ENCODE measurements at places on chromosomes 11 and 22. TPM values are rescaled to one million over a fixed set of nuclear protein-coding genes. Genes with fewer than 3 reads are reported as not detected.

DNA sequence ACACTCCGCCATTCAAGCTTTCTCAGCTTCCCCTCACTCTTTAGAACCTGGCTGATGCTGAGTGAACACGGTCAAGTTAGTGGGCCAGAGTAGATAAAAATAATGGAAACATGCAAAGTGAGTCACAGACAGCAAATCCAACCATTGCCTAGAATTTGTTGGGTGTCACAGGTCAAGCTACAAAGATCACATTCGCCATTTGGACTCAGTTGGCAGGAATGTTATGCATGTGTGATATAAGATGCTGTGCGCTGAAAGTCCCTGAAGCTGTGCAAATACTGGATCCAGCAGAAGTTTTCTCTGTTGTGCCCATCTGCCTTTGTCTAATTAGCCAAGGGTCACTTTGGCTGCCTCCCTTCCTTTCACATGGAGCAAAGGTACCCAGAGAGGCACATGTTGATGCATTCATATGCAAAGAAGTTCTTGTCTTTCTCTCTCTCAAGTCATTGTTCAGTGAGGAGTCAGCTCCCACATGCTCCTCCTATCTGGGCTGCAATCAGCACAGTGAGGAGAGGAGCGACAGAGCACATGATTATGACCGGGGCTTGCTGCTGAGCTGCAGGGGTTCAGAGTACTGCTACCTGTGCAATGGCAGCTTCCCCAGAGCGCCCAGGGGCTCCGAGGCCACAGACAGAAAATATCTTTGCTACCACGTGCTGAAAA, 39.7 kb downstream of the FLI1 start:
- no peak for DNase-seq

GRCh38 chr11:20026629-20027555, 133.4 kb downstream of the DBX1 start:
- no peak for DNase-seq

CELSR1 gene
- polyA plus RNA-seq = 4.4 TPM

DNA sequence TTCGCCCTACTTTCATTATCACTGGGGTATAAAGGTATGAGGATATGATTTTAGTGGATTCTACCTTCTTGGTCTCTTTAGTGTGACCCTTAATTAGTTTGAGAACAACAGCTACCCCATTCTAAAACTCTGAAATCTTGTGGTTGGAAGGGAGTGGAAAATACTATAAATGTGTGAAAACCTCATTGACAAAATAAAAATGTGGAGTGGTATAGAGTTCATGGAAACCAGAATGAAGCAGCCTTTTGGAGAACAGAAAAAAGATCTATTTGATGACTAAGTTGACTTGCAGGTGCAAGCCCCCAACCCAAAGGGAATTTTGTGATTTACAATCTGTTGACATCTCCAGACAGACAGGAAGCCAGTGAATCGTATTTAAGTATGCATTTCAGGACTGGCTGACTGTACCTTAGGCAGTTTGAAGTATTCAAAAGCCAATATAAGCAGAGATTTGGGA, 75.8 kb downstream of the GAS2 start:
- DNase-seq = no peak

CABP7 gene
- 0.14 TPM for polyA plus RNA-seq

DNA sequence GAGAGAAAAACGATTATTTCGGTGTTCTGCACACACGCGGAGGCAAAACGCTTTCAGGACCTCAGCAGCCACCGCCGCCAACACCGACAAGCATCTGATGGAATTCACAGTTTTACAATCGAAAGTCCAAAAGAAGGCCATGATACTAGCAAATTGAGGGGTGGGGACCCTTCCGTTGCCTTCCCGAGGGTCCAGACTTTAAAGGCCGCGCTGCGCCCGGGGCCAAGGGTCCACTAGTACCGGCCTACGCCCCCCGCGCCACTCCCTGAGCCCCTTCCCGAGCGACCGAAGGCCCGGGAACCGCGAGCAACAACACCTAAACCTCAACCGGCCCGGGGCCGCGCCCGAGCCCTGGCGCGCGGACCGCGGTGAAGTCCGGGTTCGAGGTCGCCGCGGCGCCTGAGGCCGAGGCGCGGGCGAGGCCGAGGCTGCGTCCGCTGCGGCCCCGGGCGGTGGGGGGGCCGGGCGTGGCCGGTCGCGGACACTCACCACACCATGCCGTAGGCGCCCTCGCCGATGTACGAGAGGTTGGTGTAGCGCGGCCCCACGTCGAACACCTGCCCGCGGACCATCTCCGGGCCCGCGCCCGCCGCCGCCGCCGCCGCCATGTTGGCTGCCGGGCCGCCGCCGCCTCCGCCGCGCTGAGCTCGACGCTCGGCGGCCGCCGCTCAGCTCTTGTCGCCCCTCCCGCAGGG, 465 bp downstream of the MAPK1 start:
- DNase-seq = peak; percentile 6

- DNase-seq = no peak
These were observed 18.7 kb downstream of the RCN1 start for GRCh38 chr11:32109592-32109991.

RFPL2 gene
- polyA plus RNA-seq = 0.20 TPM

IL17REL gene
- polyA plus RNA-seq = 0.04 TPM

APOA5 gene
- not detected for polyA plus RNA-seq

DNA sequence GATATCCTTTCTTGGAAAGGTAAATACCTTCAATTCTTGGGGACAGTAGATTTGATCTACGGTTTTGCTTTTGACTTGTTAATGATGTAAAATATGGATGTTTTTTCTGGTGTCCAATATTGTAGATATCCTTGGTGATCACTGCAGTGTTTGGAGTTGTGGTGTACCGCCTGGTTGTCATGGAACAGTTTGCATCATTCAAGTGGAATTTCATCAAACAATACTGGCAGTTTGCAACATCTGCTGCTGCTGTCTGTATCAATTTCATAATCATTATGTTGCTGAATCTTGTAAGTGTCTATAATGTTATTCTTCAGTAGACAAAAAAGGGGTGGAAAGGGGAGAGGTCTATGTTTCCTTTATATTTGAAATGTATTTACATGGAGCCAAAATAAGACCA, 27.4 kb upstream of the MUC15 start:
- DNase-seq = no peak

DNA sequence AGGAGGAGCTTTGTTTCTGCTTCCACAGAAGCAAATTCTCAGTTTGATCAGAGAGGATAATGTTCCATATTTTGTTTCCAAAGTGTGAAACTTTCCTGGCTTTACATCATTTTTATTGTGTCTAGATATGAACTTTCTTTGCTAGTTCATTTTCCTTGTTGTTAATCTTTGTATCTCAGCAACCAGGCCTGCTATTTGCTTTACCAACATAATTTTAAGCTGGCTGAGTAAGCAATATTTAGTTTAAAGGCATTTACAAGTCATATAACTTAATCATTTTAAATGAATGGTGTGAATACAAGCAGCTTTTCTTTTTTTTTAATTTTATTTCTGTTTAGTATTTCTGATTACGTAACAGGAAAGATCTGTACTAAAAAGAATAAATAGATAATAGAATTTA, 15.2 kb downstream of the NUCB2 start:
- no peak for DNase-seq

DNA sequence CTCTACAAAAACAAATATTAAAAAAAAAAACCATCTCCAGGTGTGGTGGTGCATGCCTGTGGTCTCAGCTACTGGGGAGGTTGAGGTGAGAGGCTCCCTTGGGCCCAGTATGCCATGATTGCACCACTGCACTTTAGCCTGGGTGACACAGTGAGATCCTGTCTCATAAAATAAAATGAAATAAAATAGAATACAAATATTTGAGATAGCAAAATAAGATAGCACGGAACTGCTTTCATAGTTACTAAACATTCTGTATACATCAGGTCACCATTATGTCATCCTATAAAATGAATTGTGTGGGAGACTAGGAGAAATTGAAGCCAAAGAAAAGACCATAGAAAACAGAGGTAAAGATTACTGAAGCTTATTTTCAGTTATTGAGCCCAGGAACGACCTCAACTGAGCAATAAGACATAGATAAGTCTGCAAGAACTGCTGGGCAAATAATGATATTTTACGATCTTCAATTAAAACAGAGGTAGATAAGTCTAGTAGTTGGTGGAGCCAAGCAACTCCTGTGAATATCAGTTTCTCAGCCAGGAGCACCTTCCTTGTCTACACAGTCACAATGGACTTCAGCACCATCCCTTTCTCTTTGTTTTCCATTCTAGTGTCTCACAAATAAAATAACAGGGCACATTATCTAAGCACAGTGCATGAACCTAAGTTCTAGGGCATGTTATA, 9.9 kb downstream of the OR5M11 start:
- DNase-seq = no peak

DNA sequence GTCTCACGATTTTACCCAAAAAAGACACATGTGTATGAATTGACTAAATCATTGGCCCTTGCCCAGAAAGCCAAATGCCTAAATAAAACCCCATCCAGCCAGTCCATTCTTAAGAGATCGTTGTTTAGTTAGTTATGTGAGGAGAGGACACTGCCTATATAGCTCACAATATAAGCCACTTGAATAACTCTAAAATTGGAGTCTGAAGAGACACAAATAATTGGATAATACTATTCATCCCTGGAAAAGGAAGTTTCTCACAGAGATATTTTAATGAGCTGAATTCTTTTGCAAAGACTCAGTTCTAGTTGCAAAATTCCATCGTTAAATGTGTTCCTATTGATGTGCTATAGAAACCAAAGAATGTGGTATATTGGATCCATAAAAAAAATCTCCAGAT, 176.7 kb downstream of the SOX6 start:
- DNase-seq = no peak

GRCh38 chr11:43419460-43419859, 60.7 kb downstream of the TTC17 start:
- DNase-seq = peak; percentile 5

- no peak for DNase-seq
These were observed 515.5 kb upstream of the ANO3 start for GRCh38 chr11:25816411-25816810.

GRCh38 chr11:6755303-6755952, 16.3 kb downstream of the OR2AG2 start:
- no peak for DNase-seq

OR4B1 gene
- not detected for polyA plus RNA-seq

DNA sequence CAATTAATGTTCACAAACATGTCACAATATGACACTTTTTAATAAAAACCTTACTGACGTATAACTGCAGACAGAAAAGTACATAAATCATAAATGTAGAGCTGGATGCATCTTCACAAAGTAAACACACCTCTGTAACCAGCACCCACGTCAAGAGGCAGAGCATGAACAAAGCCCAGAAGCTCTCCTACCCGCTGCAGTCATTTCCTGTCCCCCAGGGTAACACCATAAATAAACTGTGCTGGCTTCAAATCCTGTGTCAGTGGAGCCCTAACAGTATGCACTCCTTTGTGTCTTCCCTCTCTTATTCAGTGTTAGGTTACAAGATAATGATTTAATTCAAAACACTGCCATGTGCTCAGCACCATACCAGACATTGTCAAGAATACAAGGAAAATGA, 5.7 kb downstream of the SYT13 start:
- DNase-seq = no peak

LRRN4CL gene
- polyA plus RNA-seq = 9.5 TPM

DNA sequence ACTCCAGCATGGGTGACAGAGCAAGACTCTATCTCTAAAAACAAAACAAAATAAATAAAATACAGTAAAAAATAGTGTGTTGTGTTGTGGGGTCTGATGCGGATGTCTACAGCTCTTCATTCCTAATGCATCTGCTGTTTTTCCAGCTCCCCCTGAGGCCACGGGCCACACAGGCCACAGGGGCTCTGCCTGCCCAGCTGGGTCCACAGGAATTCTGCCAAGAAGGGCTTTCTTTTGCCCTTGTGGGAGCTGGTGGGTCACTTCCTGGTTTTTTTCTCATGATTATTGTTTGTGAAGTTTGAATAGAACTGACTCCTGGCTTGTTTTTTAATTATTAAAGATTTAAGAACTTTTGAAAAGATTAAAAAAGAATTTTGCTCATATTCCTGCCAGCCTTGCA, 67.4 kb upstream of the CLDN5 start:
- DNase-seq = no peak

- DNase-seq = no peak
These were observed 1.1 kb downstream of the TRIM22 start for GRCh38 chr11:5690736-5691135.

ELF5 gene
- polyA plus RNA-seq = 0.89 TPM

GRCh38 chr11:96035740-96036078, 111.8 kb upstream of the MTMR2 start:
- no peak for DNase-seq

- no peak for DNase-seq
These were observed 584.3 kb downstream of the BRD1 start for GRCh38 chr22:49243335-49243734.

Measured in left renal pelvis (tissue), 4 donors.